ENCODE measurements at places on chromosomes 5 and 9. TPM values are rescaled to one million over a fixed set of nuclear protein-coding genes. Genes with fewer than 3 reads are reported as not detected.

The PALM2AKAP2 gene
- total RNA-seq = not detected

The GPR21 gene
- total RNA-seq = 0.91 TPM

The UAP1L1 gene
- 14.8 TPM for total RNA-seq

The LHX3 gene
- not detected for total RNA-seq

The SPINK4 gene
- not detected for total RNA-seq

The PCDHA4 gene
- not detected for total RNA-seq

The LCN15 gene
- total RNA-seq = not detected

The ATG12 gene
- 41.8 TPM for total RNA-seq

The RNF208 gene
- 3.8 TPM for total RNA-seq

The LCN2 gene
- not detected for total RNA-seq

The PCDHGB5 gene
- total RNA-seq = 0.61 TPM

The POU5F2 gene
- total RNA-seq = 1.7 TPM

The ARID3C gene
- total RNA-seq = 0.14 TPM

The CDH6 gene
- total RNA-seq = not detected

The COL23A1 gene
- total RNA-seq = 0.09 TPM

The MVB12B gene
- 1.0 TPM for total RNA-seq

The INSYN2B gene
- not detected for total RNA-seq

The ORM2 gene
- not detected for total RNA-seq

The GDNF gene
- total RNA-seq = not detected

The MOB3B gene
- total RNA-seq = 0.34 TPM

The LECT2 gene
- total RNA-seq = not detected

The CHSY3 gene
- total RNA-seq = not detected

The PFN3 gene
- not detected for total RNA-seq

The TOMM5 gene
- 103 TPM for total RNA-seq

The PDGFRB gene
- total RNA-seq = 4.1 TPM

The DPYSL3 gene
- total RNA-seq = 0.09 TPM

The GAPT gene
- total RNA-seq = not detected

The PCDHGA3 gene
- total RNA-seq = 0.23 TPM

The ELAVL2 gene
- total RNA-seq = not detected

The SAPCD2 gene
- total RNA-seq = 32.9 TPM

The PCDHA1 gene
- not detected for total RNA-seq

The FOXD4L5 gene
- total RNA-seq = not detected

The IL11RA gene
- total RNA-seq = 83.8 TPM

The TMEM141 gene
- 34.7 TPM for total RNA-seq

The IFNE gene
- total RNA-seq = not detected

The AK1 gene
- 46.5 TPM for total RNA-seq

The SPINK1 gene
- total RNA-seq = not detected

The SLC36A2 gene
- not detected for total RNA-seq

The PAX5 gene
- total RNA-seq = 0.11 TPM

The PRDM9 gene
- not detected for total RNA-seq

The C5orf58 gene
- total RNA-seq = not detected

The TPRN gene
- 9.6 TPM for total RNA-seq
